ENCODE measurements at places on chromosomes 3 and 15.

- DNase-seq: no peak
Observed at GRCh38 chr3:143203848-143204247, 84.3 kb downstream of the CHST2 start.

DNA sequence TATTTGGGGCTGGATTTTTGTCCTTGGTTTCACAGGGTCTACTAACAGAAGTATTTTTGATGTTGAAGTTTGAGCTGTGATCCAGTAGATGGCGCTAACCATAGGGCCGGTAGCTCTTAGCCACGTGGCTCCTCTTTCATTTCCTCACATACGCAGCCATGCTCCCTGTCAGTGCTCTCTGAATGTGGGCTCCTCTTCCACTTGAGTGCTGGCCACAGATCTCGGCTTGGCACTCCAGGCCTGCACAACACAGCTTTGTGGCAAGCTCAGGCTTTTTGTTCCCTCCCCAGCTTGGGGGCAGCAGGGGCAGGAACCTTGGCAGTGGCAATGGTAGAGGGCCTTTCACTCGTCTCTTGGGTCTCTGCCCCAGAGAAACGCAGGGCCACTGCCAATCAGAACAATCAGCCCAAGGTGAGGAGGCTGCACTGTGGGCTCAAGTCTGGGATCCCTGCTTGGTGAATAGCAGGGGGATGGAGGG is 18.6 kb upstream of the DNAAF4 start:
- no peak for DNase-seq

DNA sequence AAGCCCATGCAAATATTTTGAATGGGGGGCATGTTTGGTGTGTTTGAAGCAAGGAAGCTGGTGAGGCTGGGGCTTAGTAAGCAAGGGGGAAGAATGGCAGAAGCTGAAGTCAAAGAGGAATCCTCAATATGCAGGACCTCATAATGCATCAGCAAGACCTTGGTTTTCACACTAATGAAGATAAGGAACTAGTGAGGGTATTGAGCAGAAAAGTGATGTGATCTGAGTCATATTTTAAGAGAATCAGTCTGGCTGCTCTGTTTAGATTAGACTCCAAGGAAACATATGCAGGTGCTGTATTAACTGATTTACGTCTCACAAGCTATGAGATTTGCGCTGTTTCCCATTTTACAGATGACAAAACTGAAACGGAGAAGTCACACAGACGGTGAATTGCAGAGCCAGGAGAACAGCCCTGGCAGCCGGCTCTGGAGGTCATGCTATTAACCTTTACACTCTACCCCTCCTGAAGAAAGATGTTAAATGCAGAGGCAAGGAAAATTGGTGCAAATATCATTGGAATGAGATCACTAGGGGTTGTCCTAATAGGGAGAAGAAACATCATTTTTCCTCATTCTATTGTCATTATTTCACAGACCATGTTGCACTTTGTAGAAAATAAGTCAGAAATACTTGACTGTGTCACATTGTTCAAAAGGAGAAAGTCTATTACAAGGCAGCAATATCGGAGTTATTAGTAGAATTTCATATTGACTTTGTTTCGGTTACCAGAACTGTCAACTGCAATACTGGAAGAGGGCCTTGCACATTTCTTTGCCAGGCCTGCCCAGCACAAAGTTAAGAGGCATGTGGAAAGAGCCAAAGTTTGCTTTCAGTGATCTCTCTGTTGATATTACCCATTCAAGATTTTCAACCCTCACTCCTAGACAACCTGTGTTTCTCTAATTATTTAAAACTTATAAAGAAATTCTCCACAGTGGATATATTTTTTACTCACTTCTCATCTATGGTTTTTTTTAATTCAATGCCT is 64.9 kb downstream of the COL8A1 start:
- no peak for DNase-seq

DNA sequence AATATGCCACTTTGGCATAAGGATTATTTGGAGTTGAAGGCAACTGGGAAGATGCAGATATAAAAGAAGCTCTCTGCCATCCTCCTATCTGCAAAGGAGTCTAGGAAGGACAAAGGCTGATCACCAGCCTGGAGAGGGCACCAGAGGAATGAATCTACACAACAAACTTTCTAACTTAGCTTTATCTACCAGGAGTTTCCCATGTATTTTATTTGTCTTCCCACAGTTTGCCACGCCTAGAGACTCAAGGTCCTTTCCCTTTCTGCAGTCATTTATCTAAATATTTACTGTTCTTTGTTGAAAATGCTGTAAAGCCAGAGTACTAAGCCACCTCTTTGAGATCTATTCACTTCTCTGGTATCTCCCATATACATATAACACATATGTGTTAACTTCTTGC is 32.2 kb downstream of the GPR176 start:
- DNase-seq: no peak

DNA sequence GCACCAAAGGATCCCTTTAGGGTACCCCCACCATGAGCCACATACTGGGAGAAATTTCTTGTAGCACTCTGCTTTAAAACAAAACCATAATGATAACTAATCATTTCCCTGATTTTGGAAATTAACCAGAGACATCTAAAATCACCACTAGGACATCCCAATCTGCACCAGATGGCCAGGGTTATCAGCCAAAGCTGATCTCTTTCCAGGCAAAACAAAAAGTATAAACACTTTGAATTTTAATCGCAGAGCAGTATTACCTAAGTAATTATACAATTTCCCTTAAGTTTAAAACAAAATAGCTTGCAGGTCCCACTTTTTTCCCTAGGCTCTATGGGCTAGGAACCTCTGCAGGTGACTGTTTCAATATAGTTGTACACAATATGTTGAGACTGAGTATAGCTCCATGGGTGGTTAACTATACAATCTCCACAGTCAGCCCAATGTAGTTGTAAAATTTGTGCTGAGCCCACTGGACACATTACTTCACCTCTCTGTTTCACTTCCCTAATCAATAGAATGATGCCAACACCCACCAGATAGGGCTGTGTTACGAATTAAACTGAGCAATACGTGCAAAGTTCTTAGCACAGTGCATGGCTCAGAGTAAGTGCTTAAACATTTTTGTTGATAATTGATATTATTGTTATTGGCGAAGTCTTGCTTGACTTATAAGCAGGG is 629 bp upstream of the NOX5 start:
- DNase-seq: no peak
